NCI-H345 (cell line): ENCODE measurements at places on chromosomes 7 and 10.

DNA sequence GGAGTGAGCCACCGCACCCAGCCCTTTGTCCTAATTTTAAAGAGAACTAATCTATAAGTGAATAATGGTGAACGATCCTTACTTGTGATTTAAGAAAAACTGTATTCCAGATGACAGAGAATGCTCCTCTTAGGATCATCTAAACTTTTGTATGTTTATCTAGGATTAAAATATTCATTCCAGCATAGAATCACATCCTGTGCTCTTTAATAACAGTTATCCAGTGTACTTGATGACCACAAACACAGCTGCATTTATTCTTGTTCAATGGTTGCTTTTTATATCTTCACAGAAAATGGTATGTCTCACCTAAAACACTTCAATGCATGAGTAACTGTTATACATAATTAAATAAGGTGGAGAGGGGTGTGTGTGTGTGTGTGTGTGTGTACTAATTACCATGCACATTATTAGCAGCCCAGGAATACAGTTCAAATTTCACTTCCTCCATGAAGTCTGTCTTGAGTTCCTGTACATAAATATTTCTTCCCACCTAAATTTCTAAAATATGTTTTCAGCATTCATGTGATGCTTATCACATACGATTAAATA lies 38.5 kb upstream of the SEMA3C start:
- no peak for DNase-seq

GRCh38 chr10:121998462-121998861 lies 9.5 kb downstream of the TACC2 start:
- no peak for DNase-seq

DNA sequence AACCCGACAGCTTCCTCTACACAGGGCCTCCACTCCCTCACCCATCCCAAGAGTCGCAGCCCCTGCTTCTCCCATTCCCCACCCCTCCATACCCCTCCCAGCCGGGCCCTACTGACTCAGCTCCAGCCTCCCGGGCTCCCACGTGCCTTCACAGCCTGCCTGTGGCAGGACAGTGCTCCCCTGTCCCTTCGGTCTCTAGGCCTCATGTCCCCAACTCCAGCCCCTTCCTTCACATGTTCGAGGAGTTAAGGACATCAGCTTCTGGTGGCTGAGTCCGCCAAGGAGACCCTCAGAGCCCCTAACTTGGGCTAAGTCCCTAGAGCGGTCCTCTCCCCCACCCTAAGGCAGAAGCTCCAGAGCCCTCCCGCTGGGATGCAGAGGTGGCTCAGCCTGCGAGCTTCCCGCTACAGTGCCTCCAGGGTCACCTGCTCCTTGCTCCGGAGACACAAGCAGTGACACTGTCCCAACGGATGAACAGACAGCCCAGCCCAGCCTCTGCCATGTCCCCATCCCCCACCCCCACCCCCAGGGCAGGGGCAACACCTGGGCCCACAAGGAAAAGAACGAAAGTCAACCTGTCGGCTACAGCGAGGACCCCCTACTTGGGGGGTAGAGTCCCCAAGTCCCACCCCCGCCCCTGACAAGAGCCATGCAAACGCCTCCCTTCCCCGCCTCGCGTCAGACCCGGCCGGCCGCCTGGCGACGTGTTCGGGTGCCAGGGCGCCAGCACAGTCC lies 716 bp downstream of the SMARCD3 start:
- no peak for DNase-seq

DNA sequence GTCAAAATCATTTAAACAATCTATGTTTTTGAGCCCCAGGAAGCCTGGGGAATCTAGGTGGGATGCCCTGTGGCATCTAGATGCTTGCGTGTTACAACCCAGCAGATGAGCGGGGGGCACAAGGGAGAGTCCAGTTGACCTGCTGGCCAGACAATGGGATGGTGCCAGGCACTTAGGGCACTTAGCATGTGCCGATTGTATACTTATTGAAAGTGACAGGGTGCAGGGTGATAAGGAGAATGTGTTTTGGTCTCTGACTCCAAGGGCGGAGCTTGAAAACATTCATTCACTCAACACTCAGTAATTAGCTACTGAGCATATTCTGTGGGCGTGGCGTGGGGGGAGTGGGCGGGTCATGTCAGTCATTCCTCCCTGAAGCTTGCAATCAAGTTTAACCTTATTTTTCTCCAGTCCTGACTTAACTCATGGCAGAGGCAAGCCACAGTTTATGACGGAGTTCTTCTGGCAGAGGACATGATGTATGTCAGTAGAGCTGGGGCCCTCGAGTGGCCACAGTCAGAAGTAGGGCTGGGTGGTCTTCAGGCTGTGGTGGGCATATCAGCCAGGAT lies 115.1 kb downstream of the PRKCQ start:
- no peak for DNase-seq

DNA sequence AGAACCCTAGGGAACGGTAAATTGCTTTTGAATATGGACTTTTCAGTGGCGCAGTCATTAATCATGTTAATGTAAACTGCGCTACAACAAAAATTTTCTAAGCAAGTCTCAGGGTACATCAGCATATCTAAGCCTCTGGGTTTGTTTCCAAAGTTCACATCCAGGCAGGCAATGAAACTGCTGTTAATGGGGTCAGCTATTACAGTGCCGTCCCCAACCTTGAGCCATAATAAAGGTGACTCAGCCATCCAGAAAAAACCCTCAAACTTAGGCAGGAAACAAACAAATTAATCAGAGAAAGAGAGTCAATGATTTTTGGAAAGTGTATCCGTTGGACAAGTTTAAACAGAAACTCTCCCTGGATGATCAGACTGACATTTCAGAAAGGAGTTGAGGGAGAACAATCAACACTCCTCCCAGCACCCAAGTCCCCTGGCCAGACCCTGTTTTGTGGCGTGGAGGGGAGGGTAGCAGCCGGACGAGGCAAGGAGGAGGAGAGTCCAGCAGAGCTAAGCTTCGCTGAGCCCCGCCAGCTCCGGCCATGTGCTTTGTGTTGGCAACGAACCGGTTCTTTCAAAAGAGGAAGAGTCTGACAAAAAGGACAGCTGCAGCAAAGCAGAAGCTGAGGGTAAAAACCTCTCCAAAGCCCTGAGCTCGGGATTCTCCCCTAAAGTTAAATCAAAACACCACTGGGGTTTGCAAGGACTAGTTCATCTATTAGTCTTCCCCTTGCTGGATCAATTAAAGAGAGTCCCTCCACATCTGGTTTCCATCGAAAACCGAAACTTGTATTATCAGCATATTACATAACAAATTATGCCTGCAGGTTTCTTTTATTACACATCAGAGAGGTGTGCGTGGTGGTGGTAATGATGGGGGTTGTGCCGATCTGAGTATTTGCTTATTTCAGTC lies 3.6 kb downstream of the FAM53B start:
- no peak for DNase-seq

GRCh38 chr7:74025730-74026129 lies 2.2 kb upstream of the ELN start:
- no peak for DNase-seq

DNA sequence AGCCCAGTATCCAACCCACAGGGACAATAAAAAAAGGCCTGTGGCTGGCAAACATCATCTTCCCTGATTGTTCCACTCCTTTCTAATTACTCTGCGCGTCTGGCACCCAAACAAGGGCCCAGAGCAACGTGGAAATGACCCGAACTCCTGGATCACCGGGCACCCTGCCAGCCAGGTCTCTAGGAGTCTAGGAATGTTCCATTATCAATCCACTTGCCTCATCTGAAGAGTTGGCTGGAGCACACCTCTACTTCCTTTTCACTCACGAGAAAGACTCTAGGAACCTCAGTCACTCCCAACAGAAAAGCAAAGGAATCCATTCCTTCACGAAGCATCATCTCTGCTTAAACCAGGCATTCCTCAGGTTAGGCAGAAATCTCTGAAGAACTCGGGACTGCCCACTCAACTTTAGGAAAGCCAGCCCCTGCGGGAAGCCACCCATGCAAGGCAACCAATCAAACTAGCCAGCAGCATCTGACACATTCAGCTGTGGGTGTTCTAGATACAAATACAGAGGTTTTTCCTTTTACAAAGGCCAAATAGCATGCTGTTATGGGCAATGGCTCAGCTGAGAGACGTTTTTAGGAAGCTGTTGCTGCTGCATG lies 37.7 kb downstream of the ATXN7L1 start:
- peak; percentile 52 for DNase-seq

- no peak for DNase-seq
Observed at GRCh38 chr7:19619122-19619521, 89.7 kb downstream of the POLR1F start.

DNA sequence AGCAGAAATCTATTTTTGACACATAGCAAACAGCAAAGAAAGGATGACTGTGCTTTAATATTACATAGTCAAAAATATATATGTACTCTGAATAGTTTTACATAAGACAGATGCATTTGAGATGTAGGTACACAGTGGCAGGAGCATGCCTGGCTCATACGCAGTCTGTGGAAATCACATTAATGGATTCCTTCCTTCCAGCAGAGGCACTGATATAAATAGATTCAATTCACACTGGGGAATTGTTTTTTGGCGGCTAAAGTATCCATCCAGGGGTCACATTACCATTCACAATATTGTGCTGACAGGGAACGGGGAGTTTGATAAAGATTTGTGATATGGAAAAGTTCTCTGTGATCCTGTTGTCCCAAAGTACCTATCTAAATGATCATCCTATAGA lies 72.5 kb upstream of the AGR3 start:
- no peak for DNase-seq

DNA sequence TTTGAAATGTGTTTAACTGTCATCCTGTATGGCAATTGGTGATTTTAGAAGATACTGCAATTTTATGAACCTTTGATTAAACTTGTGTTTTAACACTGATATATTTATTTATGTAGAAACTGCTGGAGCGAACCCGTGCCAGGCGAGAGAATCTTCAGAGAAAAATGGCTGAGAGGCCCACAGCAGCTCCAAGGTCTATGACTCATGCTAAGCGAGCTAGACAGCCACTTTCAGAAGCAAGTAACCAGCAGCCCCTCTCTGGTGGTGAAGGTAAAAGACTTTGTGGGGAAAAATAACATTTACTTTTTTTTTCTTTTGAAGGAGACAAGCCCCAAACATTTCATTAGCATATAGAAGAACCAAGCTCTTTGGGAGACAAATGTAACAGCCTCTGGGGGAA lies 6.5 kb downstream of the ANLN start:
- no peak for DNase-seq

- DNase-seq = no peak
Observed at GRCh38 chr10:122682522-122682921, 17.1 kb downstream of the C10orf120 start.

GRCh38 chr10:21318540-21319167 lies 206.8 kb downstream of the SKIDA1 start:
- peak; percentile 32 for DNase-seq

DNA sequence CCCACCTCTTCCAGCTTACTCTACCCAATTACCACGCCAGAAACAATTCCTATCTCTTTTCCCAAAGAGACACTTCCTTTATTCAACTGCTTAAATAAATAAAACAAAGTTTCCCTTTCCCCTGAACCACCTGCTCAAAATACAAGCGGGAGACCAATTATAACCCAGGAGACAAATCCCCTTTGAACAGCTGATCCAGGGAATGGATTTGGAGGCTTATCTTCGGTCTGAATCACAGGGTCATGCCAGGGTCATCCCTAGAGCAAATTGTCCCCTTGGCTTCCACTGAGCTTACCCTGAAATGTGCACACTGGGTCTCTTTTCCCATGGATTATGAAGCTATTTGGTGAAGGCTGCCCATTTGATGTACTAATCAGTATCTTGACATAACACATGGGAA lies 99.9 kb upstream of the JAZF1 start:
- no peak for DNase-seq

- peak; percentile 60 for DNase-seq
Observed at GRCh38 chr10:77686096-77686495, 48.5 kb upstream of the KCNMA1 start.

DNA sequence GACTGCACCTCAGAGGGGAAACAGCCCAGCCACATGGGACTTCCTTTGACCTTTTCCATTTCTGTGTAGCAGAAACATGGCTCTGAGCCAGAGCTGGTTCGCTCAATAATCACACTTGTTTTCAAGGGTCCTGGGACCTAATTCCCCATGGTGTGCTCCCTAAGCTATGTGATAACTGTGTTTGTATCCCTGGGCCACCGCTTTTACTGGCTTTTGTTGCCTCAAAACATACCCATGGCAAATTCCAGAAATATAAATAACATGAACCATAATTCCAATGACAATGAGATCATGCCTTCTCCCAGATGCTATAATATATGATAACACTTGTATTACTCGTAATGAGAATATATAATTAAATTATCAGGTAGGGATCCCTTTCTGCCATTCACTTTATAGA lies 196.4 kb downstream of the GFRA1 start:
- no peak for DNase-seq

DNA sequence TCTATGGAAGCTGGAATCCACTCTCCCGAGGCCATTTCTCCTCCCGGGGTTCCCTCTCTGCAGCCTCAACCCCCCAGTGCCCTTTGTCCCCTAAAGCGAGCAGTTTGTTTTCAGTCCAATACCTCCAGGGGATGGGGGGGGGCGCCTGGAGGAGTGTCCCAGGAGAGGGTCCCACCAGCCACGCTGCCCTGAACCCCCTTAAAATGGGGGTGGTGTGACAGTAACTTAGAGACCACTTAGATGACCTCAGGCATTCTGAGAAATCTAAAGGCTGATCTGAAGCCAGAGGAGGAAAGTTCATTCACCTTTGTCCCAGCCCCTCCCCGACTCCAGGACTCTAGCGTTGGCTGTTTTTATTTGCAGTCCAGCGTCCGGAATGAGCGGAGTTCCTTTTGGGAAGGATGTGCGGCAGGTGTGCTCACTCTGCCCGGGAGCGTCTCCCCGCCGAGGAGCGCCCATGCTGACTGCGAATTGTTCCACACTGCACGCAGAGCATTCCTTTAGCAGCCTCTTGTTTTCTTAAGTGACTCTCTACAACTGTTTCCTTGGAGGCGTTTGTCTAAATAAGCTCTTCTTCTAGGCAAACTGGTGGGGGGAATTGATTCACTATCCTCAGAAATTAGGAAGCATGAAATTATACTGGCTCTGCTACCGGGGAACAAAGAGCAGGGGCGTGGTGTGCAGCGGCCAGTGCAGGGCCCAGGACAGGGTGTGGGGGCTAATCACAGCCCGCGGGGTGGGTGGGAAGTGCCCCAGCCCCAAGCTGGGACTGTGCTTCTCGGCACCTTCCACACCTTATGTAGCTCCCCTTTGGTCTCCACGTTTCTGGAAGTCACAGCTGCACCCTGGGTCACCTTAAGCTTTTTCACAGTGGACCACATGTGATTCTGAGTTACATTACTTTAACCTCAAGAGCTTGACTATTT lies 46.3 kb downstream of the SYPL1 start:
- no peak for DNase-seq

DNA sequence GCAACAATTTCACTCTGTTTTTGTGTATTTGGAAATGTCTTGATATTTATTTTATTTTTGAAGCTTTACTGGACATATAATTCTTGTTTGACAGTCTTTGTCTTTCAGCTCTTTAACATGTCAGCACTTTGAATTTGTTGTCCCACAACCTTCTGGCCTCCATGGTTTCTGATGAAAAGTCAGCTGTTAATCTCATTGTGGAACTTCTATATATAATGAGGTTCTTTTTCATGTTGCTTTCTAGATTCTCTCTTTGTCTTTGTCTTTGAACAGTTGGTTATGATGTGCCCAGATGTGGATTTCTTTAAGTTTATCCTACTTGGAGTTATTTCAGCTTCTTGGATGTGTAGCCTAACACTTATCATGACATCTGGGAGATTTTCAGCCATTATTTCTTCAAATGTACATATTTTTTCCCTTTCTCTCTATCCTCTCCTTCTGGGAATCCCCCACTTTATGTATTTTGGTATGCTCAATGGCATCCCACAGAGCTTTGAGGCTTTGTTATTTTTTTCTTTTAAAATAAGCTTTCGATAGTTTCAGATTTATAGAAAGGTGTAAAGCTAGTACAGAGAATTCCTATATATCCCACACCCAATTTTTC lies 9.5 kb upstream of the LMTK2 start:
- DNase-seq = no peak

- DNase-seq = no peak
Observed at GRCh38 chr7:26856176-26856985, 8.0 kb downstream of the SKAP2 start.
